ENCODE measurements at places on chromosomes 11 and 22.

GRCh38 chr11:94532211-94532610, 11.5 kb upstream of the FUT4 start:
- no peak for DNase-seq

DNA sequence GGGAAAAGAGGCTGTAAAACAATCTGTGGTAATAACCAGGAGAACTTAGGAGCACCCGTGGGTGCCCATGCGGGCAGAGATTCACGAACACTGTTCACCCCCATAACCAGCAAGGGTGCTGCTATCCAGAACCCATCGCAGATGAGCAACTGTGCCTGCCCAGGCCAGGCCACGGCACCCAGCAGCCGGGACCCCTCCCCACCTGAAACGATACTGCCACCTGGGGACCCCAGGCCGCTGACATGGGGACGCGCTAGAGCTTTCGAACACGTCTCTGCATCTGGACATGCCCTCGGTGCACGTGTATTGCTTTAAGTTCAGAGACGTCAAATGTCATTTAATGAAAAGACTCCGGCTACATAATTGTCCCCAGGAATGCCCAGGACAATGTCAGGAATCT, 14.3 kb upstream of the MUC2 start:
- no peak for DNase-seq

DNA sequence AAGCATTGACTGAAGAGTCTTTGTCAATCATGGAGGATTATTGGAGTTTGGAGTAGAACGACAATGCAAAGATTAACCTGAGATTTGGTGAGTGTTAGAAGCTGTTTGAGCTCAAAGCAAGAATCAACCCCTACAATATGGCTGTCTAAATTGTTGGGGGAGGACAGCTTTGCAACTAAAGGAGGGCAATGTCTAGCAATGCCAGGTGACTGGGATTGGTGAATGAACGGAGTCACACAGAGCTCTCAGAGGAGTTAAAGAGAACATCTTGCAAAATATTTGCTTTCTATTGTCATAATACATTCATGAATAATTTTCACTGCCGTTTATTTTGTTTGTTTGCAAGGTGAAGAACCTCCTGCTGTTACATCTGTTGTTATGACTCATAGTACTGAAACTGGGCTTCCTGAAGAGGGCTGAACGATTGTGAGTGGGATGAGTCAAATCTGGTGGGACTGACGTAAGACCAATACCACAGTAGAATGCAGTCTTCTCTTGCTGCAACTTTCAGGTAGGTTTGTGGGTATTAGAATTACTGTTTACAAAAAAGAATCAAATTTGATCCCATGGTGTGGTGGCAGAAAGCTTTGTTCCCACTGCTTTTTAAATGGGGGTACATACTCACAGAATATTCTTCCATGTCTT, 281.9 kb downstream of the CADM1 start:
- no peak for DNase-seq

DNA sequence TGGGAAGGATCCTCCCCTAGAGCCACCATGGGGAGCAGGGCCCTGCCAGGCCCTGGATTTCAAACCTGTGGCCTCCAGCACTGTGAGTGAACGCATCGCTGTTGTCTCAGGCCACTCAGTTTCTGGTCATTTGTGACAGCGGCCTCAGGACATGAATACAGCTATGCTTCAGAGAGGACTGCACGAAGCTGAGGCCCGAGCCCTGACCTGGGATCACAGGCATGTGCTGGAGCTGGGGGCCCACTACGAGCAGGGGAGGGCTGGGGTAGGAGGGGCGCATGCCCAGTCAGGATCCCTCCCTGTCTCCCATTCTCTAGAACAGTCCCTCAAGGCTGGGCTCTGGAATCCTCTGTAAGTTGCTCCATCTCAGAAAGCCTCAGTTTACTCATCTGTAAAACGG, 242.1 kb downstream of the CTTN start:
- DNase-seq: no peak

Measured in Jurkat, Clone E6-1 (cell line).